Coronary artery (tissue), 2 donors: ENCODE measurements at places on chromosomes 5 and 9.

GRCh38 chr5:133870661-133871060, 97.8 kb downstream of the C5orf15 start:
- no peak for DNase-seq

DNA sequence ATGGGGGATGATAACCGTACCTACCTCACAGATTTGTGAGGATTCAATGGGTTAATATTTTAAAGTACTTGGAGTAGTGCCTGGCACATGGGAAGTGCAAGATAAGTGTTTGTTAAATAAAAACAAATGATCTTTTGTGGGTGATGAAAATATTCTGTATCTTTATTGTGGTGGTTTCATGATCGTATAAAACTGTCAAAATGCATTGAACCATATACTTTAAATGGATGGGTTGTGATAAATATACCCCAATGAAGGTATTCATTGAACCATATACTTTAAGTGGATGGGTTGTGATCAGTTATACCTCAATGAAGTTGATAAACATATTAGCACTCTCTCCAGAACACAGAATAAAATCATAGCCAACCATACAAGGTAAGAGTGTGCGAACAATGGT, 234.5 kb downstream of the CRB2 start:
- DNase-seq = no peak

DNA sequence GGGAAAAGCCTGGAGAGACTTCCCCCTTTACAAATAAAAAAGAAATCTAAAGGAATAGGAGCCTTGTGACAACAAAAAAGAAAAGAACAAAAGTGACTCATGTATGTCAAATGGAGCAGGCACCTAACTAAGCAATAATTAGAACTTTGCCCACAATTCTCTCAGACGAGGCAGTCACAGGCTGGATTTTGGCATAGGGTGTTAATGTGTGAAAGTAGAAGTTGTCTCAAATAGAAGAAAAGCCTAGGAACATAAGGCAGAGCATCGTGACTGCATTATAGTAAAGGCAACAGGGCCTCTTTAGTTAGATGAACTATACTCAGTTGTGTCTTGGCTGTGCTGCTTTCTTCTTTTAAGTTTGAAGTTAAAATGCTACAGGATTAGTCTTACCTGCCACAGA, 219.9 kb upstream of the TMEM161B start:
- no peak for DNase-seq

DNA sequence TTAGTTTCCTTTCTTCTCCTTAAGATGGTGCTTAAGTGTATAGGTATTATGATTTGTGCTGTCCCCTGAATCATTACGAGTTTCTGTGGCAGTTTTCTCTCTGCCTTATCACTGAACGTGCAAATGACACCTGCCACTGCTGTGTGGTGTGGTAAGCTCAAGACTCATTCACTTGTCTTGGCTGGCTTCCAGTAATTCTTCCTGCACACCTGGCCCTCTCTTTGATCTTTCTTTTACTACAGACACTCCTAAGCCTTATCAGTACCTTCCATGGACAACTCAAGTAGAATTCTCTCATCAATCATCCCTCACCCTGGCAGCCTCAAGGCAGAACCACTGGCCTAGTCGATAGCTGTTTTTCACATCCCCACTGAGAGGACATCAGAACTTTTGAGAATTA, 82.6 kb upstream of the ADAMTS19 start:
- DNase-seq = no peak

GRCh38 chr5:155649666-155650065, 636.1 kb downstream of the KIF4B start:
- DNase-seq = no peak

GRCh38 chr9:70761139-70761670, 346.7 kb upstream of the KLF9 start:
- no peak for DNase-seq

DNA sequence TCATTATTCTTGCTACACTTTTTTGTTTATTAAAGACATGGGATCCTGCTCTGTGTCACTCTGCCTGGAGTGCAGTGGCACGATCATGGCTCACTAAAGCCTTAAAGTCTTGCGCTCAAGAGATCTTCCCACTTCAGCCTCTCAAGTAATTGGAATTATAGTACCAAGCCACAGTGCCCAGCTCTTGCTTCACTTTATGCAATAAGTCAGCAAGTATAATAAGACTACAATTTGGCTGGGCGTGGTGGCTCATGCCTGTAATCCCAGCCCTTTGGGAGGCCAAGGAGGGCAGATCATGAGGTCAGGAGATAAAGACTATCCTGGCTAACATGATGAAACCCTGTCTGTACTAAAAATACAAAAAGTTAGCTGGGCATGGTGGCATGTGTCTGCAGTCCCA, 5.9 kb downstream of the C9orf153 start:
- DNase-seq = no peak

GRCh38 chr5:124952079-124952478, 205.6 kb upstream of the ZNF608 start:
- no peak for DNase-seq

- no peak for DNase-seq
Observed at GRCh38 chr5:134177369-134178095, 782 bp upstream of the SKP1 start.

DNA sequence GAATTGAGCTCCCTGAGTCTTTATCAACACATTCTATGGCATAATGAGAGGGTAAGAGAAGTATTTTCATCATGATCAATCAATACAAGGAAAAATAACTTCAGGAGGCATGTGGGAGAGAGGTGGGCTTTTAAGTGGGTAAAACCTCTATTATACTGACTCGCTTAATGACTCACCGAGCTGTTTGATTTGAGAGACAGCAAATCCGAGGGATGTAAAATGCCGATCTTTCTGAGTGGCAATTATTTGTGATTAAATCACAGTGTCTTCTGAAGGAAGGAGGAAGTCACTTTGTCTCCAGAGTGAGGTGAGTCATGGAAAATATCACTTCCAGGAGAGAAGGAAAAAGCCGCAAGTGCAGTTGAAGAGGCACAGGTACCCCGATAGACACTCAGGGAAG, 320.4 kb downstream of the DRD1 start:
- DNase-seq = no peak

GRCh38 chr9:130732136-130732535, 38.6 kb downstream of the EXOSC2 start:
- DNase-seq = no peak
